ENCODE measurements at places on chromosomes 13 and 19.

- DNase-seq = peak; percentile 80
Observed at GRCh38 chr19:17938092-17938845, 5.5 kb downstream of the CCDC124 start.

DNA sequence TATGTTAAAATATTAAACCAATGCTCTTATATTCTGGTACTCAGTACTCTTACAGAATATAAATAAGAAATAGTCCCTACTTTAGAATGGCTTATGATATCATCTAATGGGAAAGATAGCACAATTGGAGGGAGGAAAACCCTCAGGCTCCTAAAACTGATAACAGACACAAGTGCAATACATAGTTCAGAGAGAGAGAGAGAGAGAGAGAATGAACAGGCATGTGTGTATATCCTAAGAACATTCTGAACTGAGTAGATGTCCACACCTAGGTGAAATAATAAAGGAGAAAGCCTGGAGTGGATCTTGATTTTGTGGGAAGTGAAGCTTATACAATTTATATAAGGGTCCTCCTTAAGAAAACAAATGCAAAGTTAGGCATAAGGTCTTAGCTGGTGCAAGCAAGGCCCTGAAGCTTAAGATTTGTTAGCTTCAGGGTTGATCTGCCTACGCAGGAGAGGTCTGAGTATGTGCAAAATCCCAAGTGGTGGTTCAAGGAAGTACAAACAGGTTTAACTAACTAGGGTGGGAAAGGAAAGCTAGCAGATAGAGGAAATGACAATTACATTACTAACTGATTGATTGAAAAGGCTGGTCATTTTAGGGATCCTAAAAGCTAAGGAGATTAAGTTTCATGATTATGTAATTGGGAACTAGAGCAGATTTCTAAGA is 53.3 kb downstream of the SOX21 start:
- DNase-seq = no peak

- no peak for DNase-seq
Observed at GRCh38 chr13:49315756-49316482, 68.2 kb downstream of the CDADC1 start.

GRCh38 chr19:57406516-57407123 is 4.3 kb upstream of the ZNF17 start:
- peak; percentile 58 for DNase-seq

Data from right hindlimb (tissue), 1 donor.